ENCODE measurements at places on chromosomes 16 and 17. TPM values are rescaled to one million over a fixed set of nuclear protein-coding genes. Genes with fewer than 3 reads are reported as not detected.

Gene FAAP100
- total RNA-seq: 37.1 TPM

DNA sequence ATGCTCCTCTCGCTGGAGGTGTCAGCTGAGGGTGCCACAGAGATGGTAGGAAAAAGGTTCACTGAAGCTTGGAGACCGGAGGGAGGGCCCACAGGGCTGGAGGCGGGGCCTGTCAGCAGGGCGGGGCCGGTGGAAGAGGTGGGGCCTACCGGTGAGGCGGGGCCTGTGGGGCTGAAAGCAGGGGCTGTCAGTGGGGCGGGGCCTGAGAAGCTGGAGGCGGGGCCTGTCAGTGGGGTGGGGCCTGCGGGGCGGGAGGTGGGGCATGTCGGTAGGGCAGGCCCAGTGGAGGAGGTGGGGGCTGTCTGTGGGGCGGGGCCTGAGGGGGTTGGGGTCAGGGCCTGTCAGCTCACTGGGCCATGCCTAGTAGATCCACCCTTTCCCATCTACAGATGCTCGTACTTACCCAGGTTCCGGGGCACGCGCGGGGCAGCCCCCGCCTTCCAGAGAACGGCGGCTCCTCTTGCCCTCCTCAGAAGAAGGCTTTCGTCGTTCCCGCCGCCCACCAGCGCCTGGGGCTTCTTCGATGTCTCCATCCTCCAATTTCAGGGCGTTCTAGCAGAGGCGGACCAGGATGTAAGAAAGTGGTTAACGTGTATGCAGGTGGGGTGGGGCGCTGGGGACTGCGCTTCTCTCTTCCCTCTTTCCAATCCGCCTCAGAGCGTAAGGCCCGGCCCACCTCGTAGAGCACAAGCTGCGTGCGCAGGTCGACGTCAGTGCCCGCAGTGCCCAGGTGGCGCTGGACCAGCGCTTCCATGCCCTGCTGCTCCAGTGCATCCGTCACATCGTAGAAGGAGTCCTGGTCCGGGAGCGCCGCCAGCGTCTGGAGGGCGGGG is 9.8 kb downstream of the TMEM208 start:
- no peak for DNase-seq

GRCh38 chr17:1943436-1943831 is 81.7 kb downstream of the RTN4RL1 start:
- DNase-seq: no peak

DNA sequence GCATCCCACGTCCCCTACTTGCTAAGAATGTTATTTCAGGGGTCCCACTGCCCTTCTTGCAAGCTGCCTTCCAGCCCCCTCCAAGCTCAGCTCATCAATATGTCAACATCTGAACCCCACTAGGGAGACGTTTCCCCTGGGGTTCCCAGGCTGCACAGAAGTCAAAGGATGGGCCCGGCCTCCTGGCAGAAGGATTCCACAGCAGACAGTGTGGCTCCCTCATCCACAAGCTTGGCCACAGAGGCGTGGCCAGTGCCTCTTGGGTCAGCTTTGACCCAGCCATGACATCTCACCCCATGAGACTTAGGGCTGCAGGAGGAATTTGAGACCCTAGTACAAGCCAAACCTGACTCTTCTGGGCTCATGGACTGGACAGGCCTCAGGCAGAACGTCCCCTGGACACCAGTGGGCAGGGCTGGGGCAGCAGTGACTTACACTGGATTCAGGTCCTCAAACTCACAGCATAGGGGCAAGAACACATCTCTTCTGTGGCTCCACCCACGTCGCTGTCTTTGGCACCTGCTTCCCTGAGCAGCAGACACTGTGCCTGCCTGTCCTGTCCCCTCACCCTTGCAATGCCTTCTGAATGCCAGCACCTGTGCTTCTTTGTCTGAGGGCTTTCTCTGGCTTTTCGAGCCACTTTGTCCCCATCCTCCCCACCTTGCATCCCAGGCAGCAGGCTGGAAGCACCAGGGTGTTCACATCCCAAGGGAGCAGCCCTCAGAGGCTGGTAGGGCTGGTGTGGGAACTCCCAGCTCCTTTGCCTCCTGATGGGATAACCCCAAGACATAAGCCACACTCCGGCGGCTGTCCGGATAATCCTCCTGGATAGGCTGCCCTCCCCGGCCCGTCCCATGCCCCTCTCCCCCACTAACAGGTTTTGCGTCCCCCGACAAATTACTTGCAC is 56.0 kb upstream of the ENPP7 start:
- DNase-seq: no peak

DNA sequence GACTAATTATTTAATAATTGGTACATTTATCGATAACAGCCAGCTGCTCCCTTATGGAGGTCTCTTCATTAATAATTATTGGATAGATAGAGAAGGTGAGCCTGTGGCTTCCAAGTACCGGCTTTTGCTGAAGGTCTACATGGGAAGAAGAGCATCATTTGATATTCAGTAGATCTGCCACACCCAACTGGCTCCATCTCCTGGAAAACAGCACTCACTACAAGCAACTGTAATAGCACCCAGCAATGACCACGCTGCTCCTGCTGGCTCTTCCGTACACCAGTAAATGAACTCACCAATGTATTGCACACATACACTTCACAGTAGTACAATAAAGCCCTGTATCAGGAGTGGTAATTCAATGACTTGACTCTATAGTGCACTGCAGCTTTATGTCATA is 19.5 kb downstream of the MARVELD3 start:
- DNase-seq: no peak
